ENCODE measurements at places on chromosomes 1 and 21.

GRCh38 chr1:214205053-214205452, 75.9 kb upstream of the SMYD2 start:
- DNase-seq: no peak

- DNase-seq: no peak
These were observed 132.3 kb upstream of the WNT4 start for GRCh38 chr1:22275167-22275566.

DNA sequence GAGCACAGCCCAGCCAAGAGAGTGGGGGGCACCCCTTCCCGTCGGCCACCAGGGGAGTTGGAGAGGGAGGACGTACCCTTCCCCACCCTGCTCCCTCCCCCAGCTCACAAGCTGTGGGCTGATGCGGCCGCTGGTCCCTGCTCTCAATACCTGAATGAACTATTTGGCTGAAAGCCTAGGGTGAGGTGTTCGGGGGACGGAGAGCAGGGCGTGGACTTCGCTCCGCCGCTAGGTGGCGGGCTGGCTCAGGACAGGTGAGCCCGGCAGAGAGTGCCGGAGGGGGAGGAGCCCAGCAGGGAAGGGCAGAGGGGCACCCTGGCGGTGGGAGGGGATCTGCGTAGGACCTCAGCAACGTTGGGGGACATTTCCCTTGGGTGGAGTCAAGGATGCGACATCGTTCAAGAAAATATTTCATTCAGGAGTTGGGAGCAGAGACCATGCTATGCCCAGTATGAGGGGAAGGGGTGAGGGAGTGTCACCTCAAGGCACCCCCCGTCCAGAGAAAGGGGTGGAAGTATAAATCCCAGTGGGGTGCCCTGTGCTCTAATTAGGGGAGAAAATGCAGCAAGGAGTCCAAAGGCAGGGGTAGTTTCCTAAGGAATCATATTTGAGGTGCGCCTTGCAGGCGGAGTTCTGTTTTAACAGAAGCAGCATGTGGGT, 12.0 kb upstream of the RHBG start:
- DNase-seq: peak; percentile 30

GRCh38 chr1:202834771-202835547, 24.2 kb downstream of the PCAT6 start:
- no peak for DNase-seq

- no peak for DNase-seq
These were observed 82.8 kb downstream of the UBIAD1 start for GRCh38 chr1:11355559-11356475.

GRCh38 chr1:186620566-186621350, 59.5 kb downstream of the PTGS2 start:
- no peak for DNase-seq

DNA sequence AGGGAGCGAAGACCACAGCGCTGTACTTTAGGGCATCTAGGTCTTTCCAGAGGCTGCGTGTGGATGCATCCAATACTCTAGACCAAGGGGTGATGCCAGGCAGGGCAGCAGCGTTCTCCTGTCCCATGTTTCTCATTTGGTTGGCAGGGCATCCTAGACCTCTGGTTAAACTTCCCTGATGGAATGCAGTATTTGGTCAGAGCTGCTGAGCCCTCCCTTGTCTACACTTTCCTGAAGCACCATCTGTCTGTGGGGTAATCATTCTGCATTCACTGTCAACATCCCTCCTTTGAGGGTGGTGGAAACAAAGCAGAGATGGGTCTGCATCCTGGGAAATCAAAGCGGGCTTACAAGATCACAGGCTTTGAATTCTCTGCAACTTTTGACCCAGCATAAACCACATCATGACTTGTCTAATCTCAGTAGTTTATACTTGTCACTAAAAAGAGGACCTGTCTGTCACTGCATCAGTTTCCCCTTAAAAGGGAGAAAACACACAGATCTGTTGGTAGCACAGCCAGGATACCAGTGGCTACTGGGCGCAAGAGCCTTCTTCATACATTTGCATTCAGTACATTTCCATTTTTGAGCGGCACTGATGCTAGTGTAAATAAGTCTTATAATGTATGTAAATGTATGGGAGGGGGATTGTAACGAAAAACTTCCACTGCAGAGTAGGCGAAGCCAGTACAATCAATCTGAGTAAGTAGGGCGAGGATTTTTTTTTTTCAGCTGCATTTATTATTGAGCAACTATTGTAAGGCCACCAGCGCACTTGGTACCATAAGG, 106.3 kb downstream of the GALNT2 start:
- no peak for DNase-seq

DNA sequence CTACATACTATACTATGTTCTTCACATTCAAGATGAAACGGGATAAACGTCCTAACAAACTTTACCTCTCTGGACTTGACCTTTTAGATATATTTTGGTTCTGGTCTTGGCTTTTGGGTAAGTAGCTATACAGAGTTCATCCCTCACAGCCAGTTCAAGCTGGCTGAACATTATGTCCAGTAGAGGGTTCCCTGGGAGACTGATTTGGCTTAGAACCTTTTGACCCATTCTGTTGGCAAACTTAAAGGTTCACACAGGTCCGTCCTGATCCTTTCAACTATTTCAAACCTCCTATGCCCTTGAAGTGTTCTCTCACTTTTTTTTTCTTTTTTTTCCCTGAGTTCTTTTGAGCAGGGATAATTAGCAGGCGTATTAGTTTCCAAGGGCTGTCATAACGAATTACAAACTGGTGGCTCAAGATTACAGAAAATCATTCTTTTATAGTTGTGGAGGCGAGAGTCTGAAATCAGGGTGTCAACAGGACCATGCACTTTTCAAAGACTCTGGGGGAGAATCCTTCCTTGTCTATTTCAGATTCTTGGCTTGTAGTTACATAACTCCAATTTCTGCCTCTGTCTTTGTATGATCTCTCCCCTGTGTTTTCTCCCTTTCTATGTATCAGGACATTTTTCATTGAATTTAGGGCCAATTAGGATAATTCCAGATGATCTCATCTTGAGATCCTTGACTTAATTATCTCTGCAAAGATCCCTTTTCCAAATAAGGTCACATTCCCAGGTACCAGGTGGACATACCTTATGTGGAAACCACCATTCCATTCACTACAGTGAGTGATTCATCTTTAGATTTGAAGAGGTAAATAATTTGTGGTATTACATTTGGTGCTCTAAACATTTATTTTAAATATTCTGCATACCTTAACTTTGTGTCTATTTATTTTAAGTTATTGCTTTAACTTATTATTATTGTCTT, 257.4 kb upstream of the USP25 start:
- no peak for DNase-seq
